NCI-H524 (cell line): ENCODE measurements at places on chromosomes 3 and 15.
A peak's percentile ranks its signal among the peaks of the same experiment; 100 is the strongest.

GRCh38 chr3:104642827-104643226, 723.9 kb upstream of the ALCAM start:
- no peak for DNase-seq

- DNase-seq = no peak
These were observed 341.1 kb upstream of the LRRC3B start for GRCh38 chr3:26281284-26281985.

- DNase-seq = peak; percentile 28
These were observed 55.0 kb downstream of the CFAP20DC start for GRCh38 chr3:58994746-58995330.

GRCh38 chr3:17554078-17554477, 188.4 kb downstream of the TBC1D5 start:
- DNase-seq = no peak

GRCh38 chr3:46097691-46098241, 70.5 kb upstream of the XCR1 start:
- no peak for DNase-seq
